Endothelial cell (in vitro differentiated cells): ENCODE measurements at places on chromosomes 13 and 19.

GRCh38 chr13:111181977-111182376, 66.9 kb downstream of the ARHGEF7 start:
- no peak for DNase-seq

DNA sequence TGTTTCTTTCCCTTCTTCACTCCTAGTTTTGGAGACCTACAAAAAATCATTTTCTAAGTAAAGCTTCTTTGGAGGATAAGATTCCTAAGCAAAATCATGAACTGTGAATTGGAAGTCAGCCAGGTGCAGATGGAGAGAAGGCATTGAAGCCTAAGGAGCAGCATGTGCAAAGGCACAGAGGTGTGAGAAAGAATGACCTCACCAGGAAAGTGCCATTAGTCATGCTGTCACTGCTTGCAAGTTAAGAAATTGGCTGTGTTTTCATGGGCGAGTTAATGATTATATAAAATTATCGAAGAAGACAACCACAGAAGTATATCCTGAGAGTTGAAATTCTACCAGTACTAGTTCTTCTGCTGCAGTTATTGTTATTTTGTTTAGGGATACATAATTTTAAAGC, 80.3 kb upstream of the KLHL1 start:
- DNase-seq: no peak

DNA sequence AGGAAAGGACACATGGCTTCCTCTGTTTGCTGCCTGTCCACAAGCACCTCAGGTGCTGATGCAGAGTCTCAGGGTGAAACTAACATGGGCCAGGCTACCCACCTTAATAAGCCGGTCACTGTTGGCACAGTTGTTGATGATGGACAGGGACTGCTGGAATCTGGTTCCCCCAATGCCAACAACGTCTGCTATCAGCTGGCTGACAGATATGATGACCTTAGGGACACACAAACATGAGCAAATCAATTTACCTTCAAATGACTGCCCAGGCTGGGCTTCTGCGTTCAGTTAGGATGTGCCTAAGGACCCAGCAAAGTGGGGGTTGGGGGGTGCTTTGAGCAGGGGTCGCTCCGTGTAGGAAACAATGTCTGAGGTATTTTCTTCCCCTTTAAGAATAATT, 77.1 kb upstream of the SLC15A1 start:
- no peak for DNase-seq

DNA sequence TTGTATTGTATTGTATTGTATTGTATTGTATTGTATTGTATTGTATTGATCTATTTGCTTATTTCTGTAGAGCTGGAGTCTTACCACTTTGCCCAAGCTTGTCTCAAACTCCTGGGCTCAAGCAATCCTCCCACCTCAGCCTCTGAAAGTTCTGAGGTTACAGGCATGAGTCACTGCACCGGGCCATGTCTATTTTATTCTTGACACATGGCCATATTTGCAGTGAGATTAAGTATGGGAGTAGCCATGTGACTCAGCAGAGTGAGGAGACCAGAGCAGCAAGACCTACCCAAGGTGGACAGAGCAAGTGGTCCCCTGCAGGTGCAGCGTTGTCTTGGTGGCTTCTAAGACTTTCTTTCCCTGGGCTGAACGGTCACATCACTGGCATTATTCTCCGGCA, 49.1 kb upstream of the UBAC2 start:
- DNase-seq: no peak

GRCh38 chr19:6286676-6287075, 6.9 kb upstream of the MLLT1 start:
- no peak for DNase-seq

DNA sequence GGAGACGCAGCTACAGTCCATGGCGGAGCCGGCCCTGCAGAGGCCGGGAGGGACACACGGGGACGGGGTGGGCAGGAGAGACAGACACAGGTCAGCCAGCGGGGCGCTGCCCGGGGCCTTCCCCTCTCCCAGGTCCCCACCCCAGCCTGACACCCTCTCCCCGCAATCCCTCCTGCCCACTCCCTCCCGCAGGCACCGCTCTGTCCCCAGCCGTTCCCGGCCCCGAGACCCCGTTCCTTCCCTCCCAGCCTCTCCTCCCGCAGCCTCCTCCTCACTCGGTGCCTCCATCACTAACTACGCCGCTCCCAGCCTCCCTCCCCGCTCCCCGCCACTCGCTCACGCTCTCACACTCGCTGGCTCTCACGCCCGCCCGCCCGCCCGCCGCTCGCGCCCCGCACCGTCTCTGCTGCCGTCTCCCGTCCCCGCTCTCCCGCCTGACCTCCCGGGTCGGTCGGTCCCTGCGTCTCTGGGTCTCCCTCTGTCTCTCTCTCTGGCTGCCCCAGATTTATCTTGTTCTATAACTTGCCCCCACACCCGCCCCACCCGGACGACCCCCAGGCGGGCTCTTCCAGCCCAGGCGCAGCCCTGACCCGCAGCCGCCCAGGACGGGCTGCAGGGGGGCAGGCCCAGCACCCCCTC, 15.2 kb downstream of the ERFL start:
- no peak for DNase-seq

- no peak for DNase-seq
Measured at GRCh38 chr13:109919715-109920375, 133.5 kb upstream of the IRS2 start.
